ENCODE measurements at places on chromosomes 7 and 10. TPM values are rescaled to one million over a fixed set of nuclear protein-coding genes. Genes with fewer than 3 reads are reported as not detected.

Gene NPY4R
- total RNA-seq, result not detected

Gene VPS37D
- 2.6 TPM for total RNA-seq

DNA sequence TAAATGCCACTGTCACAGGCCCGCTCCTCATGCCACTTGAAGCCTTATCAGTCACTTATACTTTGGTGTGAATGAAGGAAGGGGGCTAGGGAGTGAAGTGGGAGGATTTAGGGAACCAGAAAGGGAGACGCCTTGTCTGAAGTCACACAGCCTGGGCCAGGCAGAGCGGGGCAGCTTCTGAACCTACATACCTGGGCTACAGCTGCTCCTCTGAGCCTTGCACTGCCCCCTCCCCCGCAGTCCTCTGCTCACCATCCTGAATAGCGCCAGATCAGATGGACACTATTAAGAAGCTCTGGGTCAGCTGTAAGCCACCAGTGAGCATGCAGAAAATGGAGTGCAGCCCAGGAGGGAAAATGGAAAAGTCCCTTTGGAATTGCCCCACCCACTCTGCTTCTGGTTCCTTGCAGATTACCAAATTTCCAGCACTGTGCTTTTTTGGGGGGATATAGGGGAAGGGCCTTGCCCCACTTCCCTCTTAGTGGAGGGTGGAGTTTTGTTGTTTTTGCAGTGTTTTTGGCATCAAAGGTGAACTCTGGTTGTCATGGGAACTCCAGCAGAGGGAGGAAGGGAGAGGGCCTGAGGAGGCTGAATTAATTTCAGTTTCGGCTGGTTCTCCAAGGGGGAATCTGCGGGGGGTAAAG is 35.0 kb upstream of the ADCYAP1R1 start:
- no peak for ATAC-seq

DNA sequence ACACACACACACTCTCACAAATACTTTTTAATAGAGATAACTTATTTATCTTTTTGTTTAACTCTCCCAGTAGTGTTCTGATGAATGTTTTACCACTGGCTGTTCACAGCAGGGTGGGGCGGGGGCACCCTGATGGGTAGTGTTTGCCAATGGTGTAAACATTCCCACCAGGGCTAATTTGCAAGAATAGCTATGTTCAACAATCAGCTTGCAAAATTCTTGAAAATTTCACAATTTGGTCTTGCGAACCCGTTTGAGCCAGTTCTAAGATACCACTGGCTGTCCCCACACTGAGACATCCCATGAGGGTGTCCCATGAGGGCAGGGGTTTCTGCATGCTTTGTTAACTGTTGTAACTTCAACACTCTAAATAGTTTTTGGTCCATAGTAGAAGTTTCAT is 348.5 kb downstream of the CXCL12 start:
- no peak for ATAC-seq

Gene C10orf105
- total RNA-seq, result not detected

- ATAC-seq, result no peak
Observed at GRCh38 chr7:116273918-116274301, 63.6 kb downstream of the TES start.

DNA sequence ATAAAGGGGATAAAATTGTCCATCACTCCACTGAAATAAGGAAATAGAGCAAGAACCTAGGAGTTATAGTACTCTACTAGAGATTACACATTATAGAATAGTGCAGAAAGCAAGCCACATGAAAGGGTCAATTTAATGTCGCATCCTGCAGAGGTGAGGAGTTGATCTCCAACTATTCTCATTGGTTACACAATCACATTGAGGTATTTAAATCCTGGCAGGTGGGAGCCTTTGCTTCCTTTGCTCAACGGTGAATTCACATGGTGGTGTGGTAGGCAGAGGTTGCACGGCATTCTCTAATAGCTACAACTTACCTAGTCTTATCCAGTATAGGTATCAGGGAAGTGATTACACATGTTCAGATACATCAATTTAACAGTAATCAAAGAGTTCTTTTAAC is 198.4 kb upstream of the TCF7L2 start:
- ATAC-seq, result no peak

DNA sequence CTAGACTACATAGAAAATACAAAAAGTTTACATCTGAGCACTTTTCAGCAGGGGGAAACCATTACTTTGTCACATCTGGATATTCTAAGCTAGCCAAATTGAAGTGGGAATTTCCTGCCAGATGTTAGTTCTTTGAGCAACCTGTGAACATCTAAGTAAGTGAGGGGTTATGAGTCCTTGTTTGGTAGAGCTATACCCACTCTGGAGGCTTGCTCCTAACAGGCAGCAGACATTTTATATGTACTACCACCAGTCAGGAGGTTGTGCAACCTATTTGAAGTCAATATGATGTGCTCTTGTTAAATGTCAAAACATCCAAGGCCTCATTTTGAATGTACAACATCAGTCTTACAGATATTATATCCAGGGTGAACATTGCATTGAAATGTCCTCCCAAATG is 143.3 kb upstream of the KAT6B start:
- no peak for ATAC-seq

DNA sequence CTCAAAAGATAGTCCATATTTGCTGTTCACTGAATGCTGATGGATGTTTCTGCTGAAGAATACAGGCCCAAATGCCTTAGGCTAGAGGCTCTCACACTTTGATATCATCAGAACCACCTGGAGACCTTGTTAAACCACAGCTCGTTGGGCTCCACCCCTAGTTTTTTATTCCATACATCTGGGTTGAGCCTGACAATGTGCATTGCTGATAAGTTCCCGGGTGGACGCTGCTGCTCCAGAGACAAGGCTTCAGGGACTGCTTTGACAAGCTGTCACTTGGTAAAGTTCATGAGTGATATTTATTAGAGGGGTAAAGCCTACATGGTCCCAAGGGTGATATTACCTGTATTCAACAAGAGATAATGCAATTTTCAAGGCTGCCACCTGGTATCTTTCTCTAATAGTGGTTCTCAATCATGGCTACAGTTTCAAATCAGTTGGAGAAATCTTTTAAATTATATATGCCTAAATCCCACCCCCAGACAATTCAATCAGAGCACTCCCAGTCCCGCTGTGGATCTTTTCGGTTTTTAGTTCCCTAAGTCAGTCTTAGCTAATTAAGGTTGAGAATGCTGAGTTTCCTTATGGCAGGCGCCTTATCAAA is 107.1 kb upstream of the GSDME start:
- no peak for ATAC-seq

DNA sequence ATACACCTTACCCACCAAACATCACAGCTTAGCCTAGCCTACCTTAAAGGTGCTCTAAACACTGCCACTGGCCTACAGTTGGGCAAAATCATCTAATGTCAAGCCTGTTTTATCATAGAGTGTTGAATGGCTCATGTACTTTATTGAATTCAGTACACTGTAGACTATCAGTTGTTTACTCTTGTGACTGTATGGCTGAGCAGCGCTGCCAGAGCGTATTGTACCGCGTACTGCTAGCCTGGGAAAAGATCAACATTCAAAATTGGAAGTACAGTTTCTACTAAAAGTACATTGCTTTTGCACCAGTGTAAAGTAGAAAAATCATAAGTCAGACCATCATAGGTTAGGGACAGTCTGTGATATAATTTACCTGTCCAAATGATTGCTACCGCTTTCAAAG is 226.8 kb downstream of the PRPF18 start:
- ATAC-seq, result no peak

GRCh38 chr10:123913688-123914268 is 22.2 kb upstream of the CPXM2 start:
- peak; percentile 58 for ATAC-seq

- peak; percentile 77 for ATAC-seq
Observed at GRCh38 chr10:93554760-93555432, 11.6 kb upstream of the FFAR4 start.

Gene SUN3
- total RNA-seq, result not detected

DNA sequence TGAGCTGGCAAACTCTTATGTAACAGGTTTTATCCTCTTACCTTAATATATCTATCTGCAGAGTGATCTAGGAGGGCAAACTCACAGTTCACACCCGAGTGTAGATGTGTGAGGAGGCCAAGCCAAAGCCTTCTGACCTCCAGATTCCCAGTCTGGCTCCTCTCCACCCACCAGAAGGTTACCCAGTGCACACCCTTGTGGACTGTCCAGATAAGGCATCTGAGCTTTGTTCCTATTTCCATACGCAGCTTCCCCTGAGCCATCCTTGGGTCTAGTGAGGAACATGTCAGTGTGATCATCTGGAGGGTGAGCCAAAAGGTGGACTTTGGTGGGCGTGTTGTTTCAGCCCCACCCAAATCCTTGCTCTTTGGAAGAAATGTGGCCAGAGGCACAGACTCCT is 203.0 kb upstream of the MEOX2 start:
- peak; percentile 53 for ATAC-seq

- no peak for ATAC-seq
Observed at GRCh38 chr7:43143918-43144589, 31.6 kb downstream of the HECW1 start.

Gene IFIT1B
- total RNA-seq, result not detected

DNA sequence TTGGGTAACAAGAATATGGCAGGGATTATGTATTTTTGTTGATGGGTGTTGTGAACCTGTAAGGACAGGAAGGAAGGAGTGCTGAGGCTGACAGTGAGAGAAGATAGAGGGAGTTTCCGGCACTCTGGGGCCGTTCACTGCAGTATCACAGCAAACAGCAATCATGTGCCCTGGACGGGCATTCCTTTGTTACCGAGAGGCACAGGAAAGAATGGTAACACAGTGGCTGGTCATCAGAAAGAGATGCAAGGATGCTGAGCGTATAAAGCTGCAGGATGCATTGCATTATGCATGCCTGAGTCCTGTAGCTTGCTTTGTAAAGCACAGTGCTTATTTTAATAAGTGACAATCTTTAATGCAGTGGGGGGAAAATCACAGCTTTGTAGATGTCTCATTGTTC is 286.8 kb downstream of the RPS24 start:
- ATAC-seq, result no peak

DNA sequence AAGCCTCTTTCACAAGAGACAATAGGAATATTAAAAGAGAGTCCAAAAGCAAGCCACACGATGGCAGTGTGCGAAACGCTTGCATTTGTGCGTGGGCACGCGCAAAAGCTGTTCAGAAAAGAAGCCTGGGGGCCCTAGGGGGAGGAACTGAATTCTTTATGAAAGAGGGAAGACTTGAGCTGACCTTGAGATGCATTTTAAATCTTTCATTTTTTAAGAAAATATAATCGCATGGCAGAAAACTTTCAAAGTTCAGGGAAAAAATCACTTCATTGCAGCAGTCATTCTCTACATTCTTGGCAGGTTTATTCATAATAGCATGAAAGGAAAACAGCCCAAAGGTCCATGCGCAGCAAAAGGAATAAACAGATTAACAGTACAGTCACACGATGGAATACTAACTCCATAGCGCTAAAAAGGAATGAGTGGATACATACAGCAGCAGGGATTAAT is 206.5 kb upstream of the PRKCQ start:
- ATAC-seq, result no peak

GRCh38 chr7:40474790-40475680 is 340.2 kb downstream of the SUGCT start:
- ATAC-seq, result no peak

Gene WNT8B
- not detected for total RNA-seq

DNA sequence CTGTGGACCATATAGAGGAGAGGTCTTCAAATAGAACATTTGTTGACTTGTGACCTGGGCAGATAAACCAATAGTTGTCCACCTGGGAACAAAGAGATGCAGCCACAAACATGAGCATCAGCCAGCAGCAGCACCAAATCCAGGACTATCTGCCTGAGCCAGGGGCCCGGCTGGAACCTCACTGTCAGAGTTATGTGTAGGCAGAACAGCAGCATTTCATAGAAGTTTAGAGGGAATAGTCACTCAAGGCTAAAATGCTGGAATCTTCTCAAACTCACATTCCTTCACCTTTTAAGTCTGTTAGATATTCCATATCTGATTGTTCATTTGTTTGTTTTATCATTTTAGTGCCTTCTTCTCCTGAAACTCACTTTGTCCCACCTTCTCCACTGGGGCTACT is 72.2 kb upstream of the IL6 start:
- no peak for ATAC-seq

DNA sequence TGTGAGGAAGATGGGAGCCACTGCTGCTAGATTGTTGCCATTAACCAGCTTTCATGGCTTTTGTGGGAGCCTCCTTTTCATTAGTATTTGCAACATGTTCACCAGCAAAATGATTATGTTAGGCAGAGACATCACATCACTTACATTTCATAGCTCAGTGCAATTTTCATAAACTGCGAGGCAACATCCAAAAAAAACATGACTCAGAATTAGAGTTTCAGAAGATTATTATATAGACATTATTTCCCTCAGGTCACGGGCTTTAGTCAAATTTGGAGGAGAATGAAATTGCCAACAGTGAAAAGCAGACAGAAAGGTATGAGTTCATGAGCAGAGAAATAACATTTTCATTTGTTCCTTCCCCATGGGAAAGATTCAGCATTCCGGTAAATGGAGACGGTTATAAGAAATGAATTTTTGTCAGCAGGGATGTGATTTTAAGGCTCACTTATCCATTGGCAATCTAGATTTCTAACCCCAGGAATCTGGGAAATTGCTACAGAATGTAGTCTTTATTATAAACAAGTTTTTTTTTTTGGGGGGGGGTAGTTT is 573.2 kb downstream of the AUTS2 start:
- ATAC-seq, result no peak

GRCh38 chr7:107501593-107501992 is 31.7 kb downstream of the GPR22 start:
- ATAC-seq, result no peak

DNA sequence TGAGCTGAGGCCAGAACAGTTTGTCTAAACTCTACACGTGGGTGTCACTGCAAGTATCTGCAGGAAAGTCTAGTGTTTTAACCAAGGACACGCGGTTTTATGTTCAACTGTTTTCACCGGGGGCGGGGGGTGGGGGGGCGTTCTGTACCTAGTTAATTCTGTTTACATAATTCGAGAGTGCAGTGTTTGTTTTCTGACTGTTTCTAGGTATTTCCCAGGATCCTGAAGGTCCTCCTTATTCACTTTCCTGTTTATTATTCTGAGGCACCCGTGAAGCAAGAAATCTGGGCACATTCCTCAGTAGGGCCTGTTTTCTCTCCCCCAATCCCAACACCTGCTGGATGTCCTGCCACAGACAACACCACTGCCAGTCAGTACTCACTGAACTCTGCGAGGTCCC is 7.6 kb downstream of the LOXL4 start:
- no peak for ATAC-seq

DNA sequence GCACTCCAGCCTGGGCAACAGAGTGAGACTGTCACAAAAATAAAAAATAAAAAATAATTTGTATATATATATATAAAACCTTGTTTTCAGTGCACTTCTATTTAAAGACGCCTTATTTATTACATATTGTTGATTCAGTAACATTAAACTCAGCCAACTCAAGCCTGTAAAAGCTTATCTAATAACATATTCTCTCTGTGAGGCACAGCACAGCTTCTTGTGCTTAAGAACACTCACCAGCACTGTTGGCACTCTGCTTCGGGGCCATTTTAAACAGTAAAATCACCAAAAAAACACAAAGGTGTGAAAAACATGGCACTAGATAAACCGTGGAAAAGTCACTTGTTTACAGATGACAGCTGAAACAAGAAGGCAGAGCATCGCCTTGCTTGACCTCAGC is 89.0 kb upstream of the C10orf90 start:
- ATAC-seq, result no peak

Gene MCM7
- total RNA-seq, result 52.0 TPM

- no peak for ATAC-seq
Observed at GRCh38 chr7:55794527-55794926, 68.0 kb downstream of the SEPTIN14 start.

Measured in gastroesophageal sphincter (tissue), 4 donors.